ENCODE measurements at places on chromosomes 11 and 22. TPM values are rescaled to one million over a fixed set of nuclear protein-coding genes. Genes with fewer than 3 reads are reported as not detected.

Gene BARX2
- total RNA-seq: not detected

DNA sequence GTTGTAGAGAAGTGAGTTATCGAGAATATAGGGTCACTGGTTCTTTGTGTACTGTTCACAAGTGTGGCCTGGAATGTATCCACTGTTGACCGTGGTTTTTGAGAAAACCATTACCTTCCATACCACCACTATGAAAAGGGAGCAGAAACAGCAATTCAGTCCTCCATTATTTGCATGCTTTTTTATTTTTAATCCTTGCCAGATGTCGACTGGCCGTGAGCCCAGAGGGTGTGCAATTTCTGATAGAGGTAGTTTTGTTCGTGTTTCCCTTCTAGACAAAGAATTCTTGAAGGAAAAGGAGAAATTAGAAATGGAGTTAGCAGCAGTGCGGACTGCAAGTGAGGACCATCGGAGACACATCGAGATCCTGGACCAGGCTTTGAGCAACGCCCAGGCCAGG lies 81.7 kb downstream of the AMOTL1 start:
- no peaks in the 10 kb centered on the region for H3K36me3 ChIP-seq
- no peaks in the 10 kb centered on the region for H3K4me1 ChIP-seq
- no peak overlapping the region for H3K4me3 ChIP-seq

- no peaks in the 10 kb centered on the region for H3K4me1 ChIP-seq
- no peaks in the 10 kb centered on the region for H3K36me3 ChIP-seq
- no peak for DNase-seq
- no peak overlapping the region for H3K27ac ChIP-seq
- no peaks in the 10 kb centered on the region for H3K27me3 ChIP-seq
Measured at GRCh38 chr22:48262596-48263430, 1500.4 kb downstream of the TBC1D22A start.

DNA sequence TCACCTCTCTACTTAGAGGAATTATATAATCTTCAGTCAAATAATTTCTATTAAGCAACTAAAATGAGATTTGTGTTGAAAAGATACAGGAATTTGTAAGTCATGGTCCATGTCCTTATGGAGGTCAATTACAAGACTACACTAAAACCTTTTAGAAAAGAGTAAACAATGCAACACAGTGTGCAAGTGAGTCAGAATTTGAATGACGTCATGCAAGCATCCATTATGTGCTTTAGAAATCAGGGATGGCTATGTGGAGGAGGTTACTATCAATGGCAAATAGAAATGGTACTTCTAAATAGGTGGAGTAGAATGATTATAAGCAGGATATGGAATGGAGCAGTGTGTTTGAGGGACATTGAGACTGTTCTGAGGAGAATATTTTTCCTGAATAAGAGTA lies 16.6 kb downstream of the OR10D3 start:
- H3K4me3 ChIP-seq: no peak overlapping the region
- H3K27ac ChIP-seq: no peak overlapping the region
- no peaks in the 10 kb centered on the region for H3K27me3 ChIP-seq
- H3K36me3 ChIP-seq: no peaks in the 10 kb centered on the region
- DNase-seq: no peak
- no peaks in the 10 kb centered on the region for H3K4me1 ChIP-seq

Gene GPR83
- 0.21 TPM for total RNA-seq

Gene ARHGAP42
- total RNA-seq: 16.8 TPM

Gene MS4A7
- 11.0 TPM for total RNA-seq

Gene MRGPRX4
- total RNA-seq: not detected
